ENCODE measurements at places on chromosomes 1 and 21.

GRCh38 chr1:42886800-42887199 is 40.4 kb downstream of the ZNF691 start:
- DNase-seq: peak; percentile 6

- no peak for DNase-seq
Measured at GRCh38 chr1:191687721-191688120, 470.5 kb upstream of the RGS18 start.

- no peak for DNase-seq
Measured at GRCh38 chr1:32521165-32521564, 18.1 kb upstream of the ZBTB8A start.

- DNase-seq: no peak
Measured at GRCh38 chr1:245859493-245860114, 647.5 kb downstream of the SMYD3 start.

DNA sequence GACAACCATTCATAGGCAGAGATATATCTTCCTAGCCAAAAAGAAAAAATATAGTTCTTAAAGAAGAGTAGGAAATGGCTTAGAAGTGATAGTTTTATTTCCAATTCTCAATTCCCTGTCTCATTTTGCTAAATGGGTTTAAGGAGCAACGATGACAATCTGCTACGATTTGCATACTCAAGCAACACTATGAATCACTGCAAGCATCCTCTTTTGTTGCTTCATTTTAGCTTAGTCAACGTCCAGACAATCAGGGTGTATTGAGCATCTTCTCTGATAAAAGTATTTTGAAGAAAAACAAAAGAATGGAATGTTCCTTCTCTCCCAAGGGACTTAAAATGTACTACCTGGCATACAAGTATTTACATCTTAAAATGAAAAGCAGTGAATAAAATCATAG is 80.6 kb downstream of the RGS7 start:
- DNase-seq: no peak

GRCh38 chr21:26593800-26594199 is 20.7 kb upstream of the CYYR1 start:
- no peak for DNase-seq

DNA sequence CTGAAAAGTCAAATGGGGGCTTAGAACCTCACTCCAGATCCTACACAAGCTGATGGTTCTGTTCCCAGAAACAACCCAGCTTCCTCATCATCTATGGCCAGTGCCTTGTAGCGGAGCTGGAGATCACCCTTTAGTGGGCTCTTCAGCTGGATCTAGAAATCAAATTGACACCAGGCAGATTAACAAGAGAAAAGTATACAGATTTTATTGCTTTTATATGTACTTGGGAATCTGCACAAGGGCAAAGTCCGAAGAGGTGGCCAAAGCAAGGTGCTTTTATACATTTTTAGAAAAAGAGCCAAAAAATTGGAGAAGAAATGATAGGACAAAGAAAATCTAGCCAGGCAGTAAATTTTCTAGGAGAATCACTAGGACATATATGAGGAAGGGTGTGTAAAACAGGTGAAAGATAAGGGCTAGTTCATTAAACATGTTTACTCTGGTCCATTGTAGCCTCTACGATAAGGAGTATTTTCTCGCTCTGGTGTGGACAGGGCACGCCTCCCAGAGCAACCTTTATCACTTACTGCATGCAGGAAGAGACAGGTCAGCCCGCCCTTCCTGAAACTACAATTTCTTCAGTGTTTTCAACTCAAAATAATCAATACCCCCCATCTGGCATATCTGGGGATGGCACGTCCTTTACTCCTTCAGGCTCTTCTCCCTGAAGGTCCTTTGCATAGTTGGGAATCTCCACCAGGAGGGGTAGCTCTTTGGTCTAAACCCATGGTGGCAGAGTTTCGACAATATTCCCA is 14.0 kb upstream of the LGALS8 start:
- no peak for DNase-seq

GRCh38 chr1:119452091-119452490 is 37.1 kb downstream of the HSD3B2 start:
- DNase-seq: no peak

DNA sequence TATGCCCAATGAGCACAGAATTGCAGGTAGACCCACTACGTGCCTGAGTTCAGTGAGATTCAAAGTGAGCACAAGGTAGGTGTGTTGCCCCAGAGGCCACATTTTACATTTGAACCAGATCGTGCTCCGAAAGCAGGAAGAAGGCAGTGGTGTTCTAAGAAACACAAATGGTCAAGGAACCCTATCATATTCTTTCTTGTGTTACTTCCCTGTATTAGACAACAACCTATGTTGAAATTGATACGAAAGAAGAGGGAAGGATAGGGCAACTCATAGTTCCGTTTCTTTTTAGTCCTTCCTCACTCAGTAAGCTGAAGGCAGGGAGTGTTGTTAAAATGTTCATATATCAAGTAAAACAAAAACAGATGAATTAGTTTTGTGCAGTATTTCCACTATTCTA is 33.9 kb downstream of the OLFML2B start:
- DNase-seq: no peak

- no peak for DNase-seq
Measured at GRCh38 chr1:18561967-18562366, 68.7 kb upstream of the PAX7 start.

DNA sequence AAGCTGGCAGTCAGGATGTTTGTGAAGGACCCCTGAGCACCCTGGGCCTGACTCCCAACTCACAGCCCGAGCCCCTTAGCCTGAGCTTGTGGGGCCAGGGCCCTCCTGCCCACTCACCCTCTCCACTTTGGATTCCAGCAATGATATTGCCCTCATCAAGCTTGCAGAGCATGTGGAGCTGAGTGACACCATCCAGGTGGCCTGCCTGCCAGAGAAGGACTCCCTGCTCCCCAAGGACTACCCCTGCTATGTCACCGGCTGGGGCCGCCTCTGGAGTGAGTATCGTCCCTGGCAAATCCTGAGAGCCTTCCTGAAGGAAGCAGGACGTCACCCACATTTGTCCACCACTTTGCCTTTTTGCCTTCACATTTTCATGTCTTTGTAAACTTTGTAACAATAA is 5.0 kb downstream of the CTRC start:
- DNase-seq: no peak

DNA sequence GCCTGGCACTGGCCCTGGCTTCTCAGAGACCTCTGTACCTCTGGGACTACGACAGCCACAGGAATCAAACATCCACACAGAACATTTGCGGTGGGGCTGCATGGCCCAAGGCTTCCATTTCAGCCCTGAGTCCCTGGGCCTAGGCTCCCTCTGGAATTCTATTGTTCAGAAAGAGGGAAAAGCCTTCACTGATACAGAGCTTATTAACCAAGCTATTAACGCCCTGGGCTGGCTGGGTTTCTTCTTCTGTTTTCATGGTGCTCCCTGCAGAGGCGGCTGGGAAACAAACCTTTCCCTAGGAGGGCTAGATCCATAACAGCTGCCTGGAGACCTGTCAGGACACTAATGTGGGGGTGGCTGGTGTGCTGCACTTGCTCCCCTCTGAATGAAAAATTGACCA is 88.2 kb downstream of the KAZN start:
- no peak for DNase-seq

DNA sequence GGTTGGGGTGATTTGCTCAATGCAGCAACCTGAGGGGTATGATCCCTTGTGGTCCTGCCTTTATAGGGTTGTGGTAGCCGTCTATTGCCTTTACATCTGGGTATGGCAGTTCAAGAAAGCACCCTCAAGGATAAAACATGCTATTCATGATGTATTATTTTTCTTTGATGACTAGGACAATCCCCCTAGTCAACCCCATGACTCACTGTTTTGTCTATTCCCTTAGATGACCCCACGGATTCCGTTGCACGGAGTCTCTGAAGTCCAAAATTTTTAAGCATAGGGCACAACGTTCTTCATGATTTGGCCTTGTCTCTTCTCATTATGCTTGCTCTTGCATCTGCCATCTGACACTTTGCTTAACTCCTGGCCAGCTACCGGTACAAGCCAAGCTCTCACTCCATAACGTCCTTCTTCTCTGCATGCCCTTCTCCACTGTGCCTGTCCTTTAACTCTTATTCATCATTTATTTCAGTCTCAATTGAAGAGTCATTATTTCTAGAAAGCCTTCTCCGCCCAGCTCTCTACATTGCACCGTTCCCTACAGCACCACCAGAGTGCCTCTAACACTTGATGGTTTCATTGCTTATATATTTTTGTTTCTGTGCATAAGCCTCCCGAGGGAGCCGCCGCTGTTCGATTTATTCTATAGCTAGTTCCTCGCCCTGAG is 838 bp upstream of the DISP1 start:
- DNase-seq: no peak

GRCh38 chr1:185376288-185376687 is 59.2 kb upstream of the IVNS1ABP start:
- no peak for DNase-seq

- DNase-seq: no peak
Measured at GRCh38 chr1:6268415-6268814, 7.5 kb upstream of the GPR153 start.

GRCh38 chr1:200625381-200625824 is 4.9 kb upstream of the KIF14 start:
- no peak for DNase-seq

DNA sequence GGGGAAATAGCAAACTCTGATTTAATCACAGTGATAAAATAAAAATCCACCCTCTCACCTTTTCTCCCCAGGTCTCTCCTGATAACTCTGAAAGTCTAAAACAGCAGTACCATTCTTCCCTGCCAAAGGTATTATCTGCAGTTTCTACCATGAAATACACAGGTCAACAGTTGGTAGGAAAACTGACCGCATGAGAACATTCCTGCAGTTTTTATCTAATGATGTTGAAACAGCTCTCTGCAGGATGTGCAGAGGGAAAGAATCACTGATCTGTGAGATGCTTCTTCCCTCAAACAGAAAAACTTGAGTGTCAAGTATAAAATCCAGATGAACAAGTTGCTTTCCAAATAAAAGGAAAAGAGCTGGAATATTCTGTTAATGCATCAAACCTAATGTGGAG is 39.1 kb downstream of the KCNJ6 start:
- DNase-seq: no peak

DNA sequence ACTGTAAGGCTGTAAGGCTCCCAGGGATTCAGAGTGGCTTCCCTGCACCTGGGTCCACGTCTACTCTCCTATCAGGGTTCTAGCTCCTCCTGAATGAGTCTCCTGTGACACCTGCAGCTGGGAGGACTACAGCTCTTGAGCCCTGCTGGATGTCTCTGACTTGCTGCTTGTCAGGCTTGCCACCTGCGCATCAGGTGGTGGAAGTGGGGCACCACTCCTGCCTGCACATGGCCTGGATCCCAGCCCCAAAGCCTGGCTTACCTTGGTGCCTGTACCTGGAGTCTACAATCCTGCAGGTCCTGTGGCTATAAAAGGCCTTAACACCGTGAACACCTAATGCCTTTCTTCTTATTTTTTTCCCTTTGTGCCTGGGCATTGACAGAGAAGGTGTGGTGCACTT is 82.2 kb downstream of the FAM78B start:
- DNase-seq: no peak

- no peak for DNase-seq
Measured at GRCh38 chr1:209455661-209456358, 127.7 kb upstream of the CAMK1G start.

DNA sequence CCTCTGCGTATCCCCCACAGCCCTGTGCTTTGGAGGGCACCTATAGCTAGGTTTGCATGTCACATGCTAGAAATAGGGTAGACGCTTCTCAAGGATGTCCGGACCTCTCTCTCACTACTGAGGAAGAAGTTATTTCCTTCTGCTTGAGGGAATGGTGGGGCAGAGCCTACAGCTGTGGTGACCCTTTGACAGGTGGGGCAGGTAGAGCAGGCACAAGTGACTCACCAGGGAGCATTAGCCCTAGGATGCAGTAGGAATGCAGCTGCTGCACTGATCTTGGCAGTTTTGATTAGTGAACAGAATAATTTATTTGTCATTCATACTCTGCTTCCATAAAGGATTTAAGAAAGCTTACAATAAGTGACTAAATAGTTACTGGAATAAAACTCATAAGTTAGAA is 129.6 kb upstream of the HOOK1 start:
- no peak for DNase-seq

DNA sequence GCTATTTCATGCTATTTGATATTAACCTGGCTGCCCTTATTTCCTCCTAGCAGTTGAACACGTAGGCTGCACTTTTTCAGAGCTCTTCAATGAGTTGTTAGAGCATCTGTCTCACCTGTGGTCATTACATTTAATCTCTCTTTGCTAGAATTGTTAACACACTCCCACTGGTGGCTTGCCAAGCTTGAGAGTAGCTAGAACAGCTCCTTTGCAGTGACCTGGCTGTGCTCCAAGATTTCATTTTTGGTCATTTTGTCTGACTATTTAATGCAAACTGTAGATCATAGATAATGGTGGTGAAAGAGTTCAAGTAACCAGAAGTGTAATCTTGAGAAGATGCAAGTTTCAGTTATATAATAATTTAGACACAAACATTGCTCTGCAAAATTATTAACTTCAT is 105.6 kb downstream of the LRRC7 start:
- DNase-seq: no peak

DNA sequence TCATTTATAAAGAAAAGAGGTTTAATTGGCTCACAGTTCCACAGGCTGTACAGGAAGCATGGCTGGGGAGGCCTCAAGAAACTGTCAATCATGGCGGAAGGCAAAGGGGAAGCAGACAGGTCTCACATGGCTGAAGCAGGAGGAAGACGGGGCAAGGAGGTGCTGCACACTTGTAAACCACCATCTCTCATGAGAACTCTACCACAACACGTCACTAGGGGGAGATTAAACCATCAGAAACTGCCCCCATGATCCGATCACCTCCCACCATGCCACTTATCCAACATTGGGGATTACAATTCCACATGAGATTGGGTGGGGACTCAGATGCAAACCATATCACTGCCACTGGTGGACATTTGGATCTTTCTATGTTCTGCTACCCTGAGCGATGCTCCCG is 351.4 kb downstream of the NPHP4 start:
- DNase-seq: no peak

DNA sequence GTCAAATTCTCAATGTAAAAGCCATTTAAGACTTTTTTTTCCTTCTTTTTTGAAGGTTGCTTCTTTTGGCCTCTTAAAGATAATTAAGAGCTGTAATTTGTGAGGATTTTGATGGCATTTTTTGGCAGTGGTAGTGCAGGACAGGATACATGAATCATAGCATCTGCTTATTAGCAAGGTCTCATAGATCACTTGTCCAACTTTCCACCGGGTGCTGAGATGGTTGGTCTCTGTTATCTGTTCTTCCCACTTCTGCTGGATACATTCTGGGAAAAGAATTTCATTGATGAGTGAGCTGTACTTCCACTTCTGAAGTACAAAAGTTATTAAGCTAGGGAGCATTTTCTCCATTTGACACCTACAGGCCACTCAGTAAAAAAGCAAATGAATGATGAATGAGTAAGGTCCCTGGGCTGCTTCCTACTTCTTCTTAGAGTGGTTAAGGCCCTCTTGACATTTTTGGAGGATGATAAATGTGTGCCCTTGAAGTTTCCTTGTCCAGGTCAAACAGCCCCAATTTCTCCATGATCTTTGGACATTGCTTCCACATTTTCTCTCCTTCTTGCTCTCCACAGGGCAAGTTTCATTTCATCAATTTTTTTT is 100.6 kb downstream of the ROR1 start:
- DNase-seq: no peak

GRCh38 chr1:198657550-198658064 is 18.8 kb downstream of the PTPRC start:
- DNase-seq: no peak

GRCh38 chr21:20270365-20271055 is 727.7 kb upstream of the NCAM2 start:
- no peak for DNase-seq

All from SHP77 treated with DMSO at 0.1 percent for 48 hours (cell line).